ENCODE measurements at places on chromosomes 4 and X. TPM values are rescaled to one million over a fixed set of nuclear protein-coding genes. Genes with fewer than 3 reads are reported as not detected.

- no peak for DNase-seq
- no peak overlapping the region for H3K27ac ChIP-seq
- H3K36me3 ChIP-seq: no peaks in the 10 kb centered on the region
- no peaks in the 10 kb centered on the region for H3K27me3 ChIP-seq
- no peaks in the 10 kb centered on the region for H3K4me1 ChIP-seq
These were observed 77.4 kb downstream of the TBL1X start for GRCh38 chrX:9542106-9542760.

- H3K4me3 ChIP-seq: no peak overlapping the region
- H3K4me1 ChIP-seq: no peaks in the 10 kb centered on the region
- DNase-seq: no peak
- no peaks in the 10 kb centered on the region for H3K27me3 ChIP-seq
- H3K36me3 ChIP-seq: no peaks in the 10 kb centered on the region
These were observed 150.0 kb upstream of the HPGD start for GRCh38 chr4:174672276-174672675.

Gene SPP1
- not detected for total RNA-seq

Gene XAGE2
- total RNA-seq: not detected

DNA sequence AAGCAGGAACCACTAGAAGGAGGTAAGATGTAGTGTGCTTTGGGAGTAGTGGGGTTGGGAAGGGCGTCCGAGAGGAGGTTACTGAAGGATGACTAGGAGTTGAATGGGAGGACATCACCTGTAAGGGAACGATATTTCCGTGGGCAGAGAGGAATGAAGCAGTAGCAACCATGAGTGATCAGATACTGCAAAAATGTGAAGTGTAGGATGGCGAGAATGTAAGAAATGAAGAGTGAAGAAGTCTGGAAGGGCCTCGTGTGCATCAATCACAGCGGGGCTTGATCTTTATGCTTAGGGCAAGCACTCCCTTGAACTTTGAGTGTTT is 594 bp downstream of the MSMO1 start:
- no peaks in the 10 kb centered on the region for H3K27me3 ChIP-seq
- H3K4me3 ChIP-seq: peak overlapping the region; percentile 95
- no peaks in the 10 kb centered on the region for H3K4me1 ChIP-seq
- H3K36me3 ChIP-seq: no peaks in the 10 kb centered on the region
- no peak for DNase-seq
- H3K27ac ChIP-seq: peak overlapping the region; percentile 78

Gene GAGE12E
- not detected for total RNA-seq

Measured in uterus (tissue), 4 donors.